Activated CD8-positive, alpha-beta memory T cell treated with anti-CD3 and anti-CD28 coated beads, Interleukin-2, amount 50 U/mL, for 4 hours (primary cell): ENCODE measurements at places on chromosomes 16 and 17.
A peak's percentile ranks its signal among the peaks of the same experiment; 100 is the strongest.

DNA sequence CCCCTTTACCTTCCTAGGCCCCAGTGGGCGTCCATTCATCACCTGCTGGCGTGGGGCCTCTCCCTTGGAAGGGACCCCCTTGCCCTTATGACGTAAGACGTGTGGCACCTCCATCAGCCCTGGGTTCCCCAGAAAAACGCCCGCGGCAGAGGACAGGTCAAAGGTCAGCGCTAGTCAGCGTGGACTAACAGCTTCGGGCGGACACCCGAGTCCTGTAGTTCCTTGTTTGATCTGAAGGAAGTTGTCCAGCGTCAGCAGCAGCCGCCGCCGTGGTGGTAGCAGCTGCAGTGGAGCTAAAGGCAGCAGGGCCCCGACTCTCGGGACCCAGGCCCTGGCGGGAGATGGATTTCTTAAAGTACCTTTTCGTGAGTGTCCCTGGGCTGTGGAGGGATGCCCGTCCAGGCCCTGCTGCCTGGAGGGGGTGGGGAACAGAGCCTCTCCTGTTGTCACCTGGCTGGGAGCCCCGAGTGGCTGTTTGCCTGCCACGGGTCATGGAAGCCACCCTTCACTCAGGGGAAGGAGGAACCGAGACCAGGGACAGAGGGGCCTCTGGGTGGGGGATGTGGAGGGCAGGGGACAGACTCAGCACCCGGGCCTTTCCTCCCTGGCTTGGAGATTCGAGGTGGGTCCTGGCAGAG lies 123.6 kb downstream of the OR1D5 start:
- no peak for DNase-seq

DNA sequence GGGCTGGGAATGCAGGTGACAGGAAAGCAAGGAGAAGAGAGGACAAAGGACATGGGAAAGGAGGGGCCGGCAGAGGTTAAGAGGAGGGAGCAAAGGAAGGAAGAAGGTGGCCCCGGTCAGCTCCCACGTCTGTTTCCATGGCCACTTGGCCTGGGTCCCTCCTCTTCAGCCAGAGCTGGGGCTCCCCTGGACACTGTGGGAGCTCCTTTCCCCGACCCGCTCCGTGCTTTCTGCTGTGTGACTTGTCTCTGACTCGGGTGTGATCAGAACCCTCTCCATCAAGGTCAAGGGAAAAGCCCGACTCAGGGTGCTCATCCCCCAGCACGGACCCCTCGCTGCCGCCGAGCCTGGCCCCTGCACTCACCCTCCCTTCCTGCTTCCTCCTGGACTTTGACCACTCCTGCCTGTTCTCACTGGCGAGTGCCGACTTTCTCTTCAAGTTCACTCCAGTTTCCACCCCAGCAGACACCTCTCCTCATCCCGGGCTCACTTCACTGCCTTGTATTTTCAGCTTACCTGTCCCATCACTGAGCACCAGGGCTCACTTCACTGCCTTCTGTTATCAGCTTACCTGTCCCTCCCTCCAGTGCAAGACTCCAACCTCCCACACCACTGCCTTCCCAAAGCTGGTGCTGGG lies 61.2 kb downstream of the MEAK7 start:
- no peak for DNase-seq

DNA sequence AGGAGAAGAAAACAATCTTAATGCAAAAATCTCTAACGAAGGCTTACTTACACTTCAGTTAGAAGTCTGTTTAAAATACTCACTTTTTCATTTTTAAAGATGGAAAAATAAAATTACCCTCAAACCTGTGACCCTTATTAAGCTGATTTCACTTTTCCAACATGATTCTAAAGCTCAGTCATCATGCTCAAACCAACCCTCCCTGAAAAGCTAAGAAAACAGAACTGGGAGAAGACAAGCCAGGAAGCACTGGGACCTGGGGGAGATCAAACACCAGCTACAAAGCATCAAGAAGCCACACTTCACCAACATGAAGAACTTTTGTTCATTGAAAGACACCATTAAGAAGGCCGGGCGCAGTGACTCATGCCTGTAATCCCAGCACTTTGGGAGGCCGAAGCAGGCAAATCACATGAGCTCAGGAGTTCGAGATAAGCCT lies 88.8 kb downstream of the LITAF start:
- DNase-seq, result no peak

DNA sequence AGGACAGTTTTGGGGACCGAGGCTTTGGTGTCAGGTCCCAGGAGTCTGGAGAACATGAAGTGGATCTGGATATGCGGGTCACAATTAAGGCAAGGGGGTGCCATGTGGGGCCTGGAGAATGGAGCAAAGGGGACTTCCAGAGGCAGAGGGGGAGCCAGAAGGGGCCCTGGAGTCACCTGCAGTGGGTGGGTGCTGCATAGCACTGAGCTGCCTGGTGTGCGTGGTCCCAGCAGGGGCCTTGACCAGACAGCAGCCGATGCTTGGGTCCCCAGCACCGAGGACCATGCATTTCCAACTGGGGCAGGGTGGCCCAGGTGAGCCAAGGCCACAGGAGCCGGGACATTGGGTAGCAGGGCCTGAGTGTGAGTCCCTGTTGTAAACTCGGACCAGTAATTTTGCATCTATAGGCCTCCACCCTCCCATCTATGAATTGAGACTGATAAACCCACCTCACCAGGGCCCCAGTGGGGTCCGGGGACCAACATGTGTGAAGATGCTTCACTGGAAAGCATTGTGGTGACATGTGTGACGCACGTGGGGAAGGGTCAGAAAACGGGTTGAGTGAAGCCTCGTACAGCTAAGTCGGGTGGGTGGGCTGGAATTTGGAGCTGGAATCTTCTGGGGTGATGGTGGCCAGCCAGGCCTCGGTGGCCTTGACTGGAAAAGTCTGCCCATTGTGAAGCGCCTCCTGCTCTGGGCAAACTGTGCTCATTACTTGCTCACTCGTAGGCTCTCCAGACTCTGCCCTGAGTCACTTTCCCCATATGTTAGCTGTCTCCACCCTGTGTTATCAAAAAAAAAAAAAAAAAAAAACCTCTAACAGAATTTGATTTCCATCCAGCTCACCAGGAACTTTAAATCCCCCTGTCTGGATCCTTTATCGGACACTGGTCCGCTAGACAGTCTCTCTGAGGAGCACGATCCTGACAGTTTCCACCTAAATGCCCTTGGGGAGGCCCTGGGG lies 90.5 kb upstream of the ZNF469 start:
- DNase-seq, result no peak

GRCh38 chr17:78130437-78131101 lies at the start of gene TMC8:
Gene TMC8, plus strand, starts transcription at chr17:78130771. Its CDS starts 818 bp downstream, at chr17:78131589.
- DNase-seq, result peak; percentile 58

DNA sequence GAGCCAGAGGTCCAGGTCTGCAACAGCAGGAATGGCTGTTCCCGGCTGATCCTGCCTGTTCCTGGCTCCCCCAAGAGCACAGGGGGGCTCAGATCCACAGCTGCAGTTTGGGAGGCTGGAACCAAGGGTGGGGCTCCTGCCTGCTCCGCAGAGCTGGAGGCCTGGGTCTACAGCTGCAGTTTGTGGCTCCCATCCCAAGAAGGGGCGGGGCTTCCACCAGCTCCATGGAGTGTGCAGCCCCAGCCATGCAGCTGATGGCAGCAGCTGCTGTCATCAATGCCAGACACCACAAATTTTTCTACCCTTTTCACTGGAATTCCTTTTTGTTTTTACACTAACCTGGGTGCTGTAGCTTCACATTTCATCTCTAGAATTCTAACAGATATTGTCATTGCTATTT lies 135.4 kb upstream of the KIF2B start:
- DNase-seq, result no peak

GRCh38 chr17:12909511-12909910 lies 108.3 kb downstream of the ELAC2 start:
- DNase-seq, result no peak

DNA sequence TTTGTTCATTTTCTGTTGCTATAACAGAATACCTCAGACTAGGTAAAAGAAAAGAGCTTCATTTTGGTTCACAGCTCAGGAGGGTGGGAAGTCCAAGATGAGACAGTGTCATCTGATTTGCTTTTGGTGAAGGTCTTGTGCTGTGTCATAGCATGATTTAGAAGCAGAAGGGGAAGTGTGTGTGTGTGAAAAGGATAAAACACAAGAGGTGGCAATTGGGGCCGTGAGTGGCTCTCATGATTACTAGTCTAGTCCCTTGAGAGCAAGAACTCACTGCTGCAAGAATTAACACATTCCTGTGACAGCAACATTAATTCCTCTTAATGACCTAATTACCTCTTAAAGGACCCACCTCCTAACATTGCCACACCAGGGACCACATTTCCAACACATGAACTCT lies 8.3 kb downstream of the SLC35G3 start:
- DNase-seq, result no peak

- DNase-seq, result peak; percentile 39
Measured at GRCh38 chr16:50509521-50510341, 38.5 kb upstream of the NKD1 start.

DNA sequence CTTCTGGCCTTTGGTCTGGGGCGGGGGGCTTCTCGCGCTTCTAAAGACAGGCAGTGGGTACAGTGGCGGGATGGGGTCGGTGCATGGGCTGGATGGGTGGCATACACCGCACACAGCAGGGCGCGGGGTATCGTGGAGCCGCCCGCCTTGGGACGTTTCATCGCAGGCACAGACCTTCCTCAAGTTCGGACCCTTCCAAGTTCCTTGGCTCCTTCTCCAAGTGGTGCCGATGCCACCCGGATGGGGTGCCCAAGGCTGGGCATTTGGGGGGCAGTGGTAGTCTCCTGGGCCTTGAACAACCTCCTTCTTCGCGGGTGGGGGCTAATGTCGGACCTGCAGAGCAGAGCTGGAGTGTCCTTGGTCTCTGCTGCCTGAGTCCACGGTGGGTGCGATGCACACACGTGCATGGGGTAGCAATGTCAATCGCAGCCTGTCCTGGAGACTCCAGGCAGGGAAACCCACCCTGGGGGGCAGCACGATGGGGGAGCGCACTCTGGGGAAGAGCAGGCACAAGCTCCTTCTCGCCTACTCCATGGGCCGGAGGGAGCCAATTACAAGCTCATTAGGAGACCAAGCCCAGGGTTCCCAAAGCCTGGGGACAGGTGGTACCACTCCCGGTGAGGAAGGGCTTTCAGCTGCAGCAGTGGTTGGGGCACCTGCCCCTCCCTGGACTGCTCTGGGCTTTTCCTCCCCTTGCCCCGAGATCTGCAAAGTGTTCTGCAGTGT lies 686 bp upstream of the MTSS2 start:
- DNase-seq, result no peak

DNA sequence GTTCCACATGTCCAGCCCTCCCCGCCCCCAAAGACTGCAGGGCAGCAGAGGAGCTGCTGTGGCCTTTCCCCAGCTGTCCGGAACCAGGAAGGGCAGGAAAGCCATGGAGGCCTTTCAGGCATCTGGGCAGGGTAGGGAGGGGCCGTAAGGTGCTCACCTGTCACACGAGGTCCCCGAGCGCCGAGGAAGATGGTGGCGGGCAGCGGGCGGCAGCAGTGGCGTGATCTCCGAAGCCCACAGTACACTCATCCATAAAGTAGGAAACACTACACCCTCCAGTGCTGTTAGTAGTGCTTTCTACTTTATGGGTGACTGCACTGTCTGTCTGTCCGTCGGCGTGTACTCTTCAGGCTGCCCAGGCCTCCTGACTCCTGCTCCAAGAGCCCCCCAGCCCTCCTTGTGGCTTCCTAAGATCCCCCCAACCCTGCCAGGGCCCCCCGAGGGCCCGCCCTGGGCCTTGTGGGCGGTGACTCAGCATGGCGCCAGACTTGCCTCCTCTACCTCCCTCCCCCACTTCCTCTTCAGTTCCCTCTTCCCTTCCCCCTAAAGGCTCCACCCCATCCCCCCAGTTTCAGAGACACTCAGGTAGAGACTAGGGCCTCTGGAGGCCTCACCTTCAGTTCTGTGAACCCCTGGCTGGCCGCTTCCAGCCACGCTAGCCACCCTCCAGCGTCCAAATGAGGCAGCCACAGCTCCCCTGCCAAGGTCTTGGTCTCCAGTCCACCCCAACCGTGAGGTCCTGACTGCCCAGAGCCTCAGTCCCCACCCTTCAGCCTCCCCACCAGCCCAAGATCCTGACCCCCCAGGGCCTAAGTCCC lies 2.6 kb upstream of the TSPOAP1 start:
- DNase-seq, result peak; percentile 85

DNA sequence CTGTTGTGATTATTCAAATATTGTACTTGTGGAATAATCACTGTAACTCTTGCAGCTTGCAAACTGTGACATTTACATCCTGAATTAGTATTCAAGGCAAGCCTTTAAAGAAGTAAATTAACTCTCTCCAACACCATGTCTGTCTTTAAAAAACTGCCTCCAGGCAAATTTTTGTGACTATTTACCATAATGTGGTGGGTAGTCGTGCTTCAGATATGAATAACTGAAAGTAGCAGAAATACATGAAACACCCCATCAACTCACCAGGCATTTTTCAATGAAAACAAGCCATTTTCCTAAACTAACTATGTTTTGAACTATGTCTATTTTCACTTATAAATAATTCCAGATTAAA lies 217.4 kb upstream of the PSMD7 start:
- DNase-seq, result no peak

GRCh38 chr17:39867084-39867879 lies 720 bp upstream of the ZPBP2 start:
- peak; percentile 47 for DNase-seq

- no peak for DNase-seq
Measured at GRCh38 chr17:61152898-61153297, 246.7 kb upstream of the TBX2 start.

DNA sequence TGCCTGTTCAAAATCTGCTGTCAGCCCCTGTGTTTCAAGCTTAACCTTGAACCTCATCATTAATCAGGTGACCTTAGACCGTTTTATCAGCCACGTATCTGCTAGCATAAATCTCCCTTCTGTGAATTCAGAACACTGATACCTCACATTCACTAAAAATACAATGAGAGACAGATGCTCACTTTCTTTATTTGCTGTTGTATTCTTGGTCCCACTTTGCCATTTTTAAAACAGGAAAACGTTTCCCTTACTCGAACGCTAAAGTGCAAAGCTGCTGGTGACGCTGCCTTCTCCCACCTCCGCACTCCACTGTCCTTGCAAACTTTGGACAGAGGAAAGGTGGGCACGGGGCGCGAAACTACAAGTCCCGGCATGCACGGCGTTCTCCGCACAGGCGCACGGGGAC lies 220 bp upstream of the ARHGAP44 start:
- DNase-seq, result no peak

GRCh38 chr17:78609191-78609641 lies 32.0 kb upstream of the DNAH17 start:
- no peak for DNase-seq

DNA sequence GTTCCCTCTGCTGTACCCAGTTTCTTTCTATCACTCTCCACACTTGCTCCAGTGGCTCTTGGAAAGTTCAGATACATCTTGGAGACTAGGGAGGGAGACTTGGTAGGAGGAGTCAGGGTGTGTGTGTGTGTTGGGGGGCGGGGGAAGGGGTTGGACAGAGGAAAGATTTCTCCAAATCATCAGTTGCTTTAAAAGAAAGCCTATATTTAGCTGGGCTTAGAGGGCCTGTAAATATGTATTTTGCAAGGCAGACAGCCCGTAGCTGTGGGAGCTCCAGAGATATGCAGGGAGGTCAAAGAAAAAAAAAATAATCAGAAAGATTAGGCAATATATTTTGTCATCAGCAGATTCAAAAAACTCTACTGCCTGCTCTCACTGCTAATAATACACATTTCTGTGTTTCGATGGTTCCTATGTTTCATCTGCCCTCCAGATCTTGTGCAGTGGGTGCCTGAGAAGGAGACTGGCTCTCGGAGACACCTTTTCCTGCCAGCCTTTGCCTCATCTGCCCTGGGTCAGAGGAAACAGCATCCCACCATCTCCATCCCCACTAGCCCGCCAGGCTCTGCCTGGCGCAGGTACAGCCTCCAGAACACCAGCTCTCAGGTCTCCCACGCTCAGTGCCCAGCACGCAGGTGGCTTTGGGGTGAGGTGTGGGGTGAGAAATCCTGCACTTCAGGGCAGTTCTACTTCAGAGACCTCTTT lies 4.8 kb upstream of the PPP1R9B start:
- DNase-seq, result no peak

GRCh38 chr17:34578016-34578415 lies 1.4 kb upstream of the TMEM132E start:
- DNase-seq, result no peak
